ENCODE measurements at places on chromosomes 5 and 9. TPM values are rescaled to one million over a fixed set of nuclear protein-coding genes. Genes with fewer than 3 reads are reported as not detected.

PCDHA10 gene
- 0.15 TPM for total RNA-seq

FOXD4L6 gene
- total RNA-seq, result not detected

PCDHGA12 gene
- 5.2 TPM for total RNA-seq

SLC25A2 gene
- 0.15 TPM for total RNA-seq

SELENOP gene
- total RNA-seq, result 2.7 TPM

PCDHB14 gene
- total RNA-seq, result 0.61 TPM

ZNF474 gene
- not detected for total RNA-seq

GRM6 gene
- not detected for total RNA-seq

ZFP2 gene
- 0.65 TPM for total RNA-seq

CA9 gene
- total RNA-seq, result 0.15 TPM

CARTPT gene
- not detected for total RNA-seq

LCP2 gene
- total RNA-seq, result 3.6 TPM

SCGB3A2 gene
- total RNA-seq, result not detected

DOLPP1 gene
- total RNA-seq, result 10.1 TPM

REXO4 gene
- total RNA-seq, result 16.2 TPM

F2R gene
- total RNA-seq, result 144 TPM

C5orf58 gene
- total RNA-seq, result not detected

SHOC1 gene
- not detected for total RNA-seq

NAIF1 gene
- 9.4 TPM for total RNA-seq

ENDOG gene
- 25.2 TPM for total RNA-seq

APBA1 gene
- total RNA-seq, result 1.6 TPM

FAM153A gene
- not detected for total RNA-seq

RASEF gene
- under 0.01 TPM for total RNA-seq

PTGES gene
- 0.32 TPM for total RNA-seq

HAPLN1 gene
- 4.7 TPM for total RNA-seq

UBE2D2 gene
- total RNA-seq, result 66.3 TPM

GLT6D1 gene
- total RNA-seq, result not detected

DBH gene
- total RNA-seq, result not detected

CACNA1B gene
- total RNA-seq, result not detected

C9 gene
- total RNA-seq, result not detected

HTR4 gene
- not detected for total RNA-seq

All from epithelial cell of umbilical artery (primary cell).